ENCODE measurements at places on chromosomes 3 and 15.

DNA sequence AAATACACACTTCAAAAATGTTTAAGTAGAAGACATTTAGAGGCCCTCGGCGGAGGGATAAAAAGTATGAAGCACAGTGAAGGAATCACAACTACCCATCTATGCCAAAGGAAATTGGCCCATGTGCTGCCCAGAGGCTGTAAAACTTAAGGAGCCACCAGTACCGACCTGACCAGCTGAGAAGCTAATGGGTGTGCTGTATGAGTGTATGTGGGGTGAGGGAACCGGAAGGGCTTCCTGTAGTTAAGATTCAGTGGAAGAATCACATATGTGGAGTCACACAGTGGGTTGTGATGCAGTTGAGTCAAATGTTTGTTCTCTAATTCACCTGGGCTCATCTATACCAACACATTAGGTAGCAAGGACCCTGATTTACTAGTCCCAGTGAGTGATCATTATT lies 516.0 kb upstream of the IL12A start:
- DNase-seq, result no peak

- DNase-seq, result no peak
These were observed 229.5 kb upstream of the ROPN1 start for GRCh38 chr3:124221422-124221821.

GRCh38 chr15:88331291-88331690 lies 74.8 kb upstream of the NTRK3 start:
- peak; percentile 47 for DNase-seq

DNA sequence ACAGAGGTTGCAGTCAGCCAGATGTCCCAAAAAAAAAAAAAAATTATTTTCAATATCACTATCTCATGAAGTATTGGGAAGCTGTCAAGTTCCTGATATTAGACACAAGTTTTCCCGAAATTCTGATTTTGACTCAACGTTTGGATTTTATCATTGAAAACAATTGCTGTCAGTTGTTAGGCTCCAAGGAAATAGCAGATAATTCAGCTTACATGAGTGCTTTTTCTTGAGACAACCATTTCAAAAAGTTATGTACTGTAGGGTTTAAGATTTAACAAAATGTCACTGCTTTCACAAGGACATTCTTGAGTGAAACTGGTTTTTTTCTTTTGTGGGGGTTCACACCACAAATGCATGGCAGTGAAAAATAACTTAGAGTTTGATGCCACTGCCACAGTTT lies 9.3 kb upstream of the SETD5 start:
- no peak for DNase-seq

DNA sequence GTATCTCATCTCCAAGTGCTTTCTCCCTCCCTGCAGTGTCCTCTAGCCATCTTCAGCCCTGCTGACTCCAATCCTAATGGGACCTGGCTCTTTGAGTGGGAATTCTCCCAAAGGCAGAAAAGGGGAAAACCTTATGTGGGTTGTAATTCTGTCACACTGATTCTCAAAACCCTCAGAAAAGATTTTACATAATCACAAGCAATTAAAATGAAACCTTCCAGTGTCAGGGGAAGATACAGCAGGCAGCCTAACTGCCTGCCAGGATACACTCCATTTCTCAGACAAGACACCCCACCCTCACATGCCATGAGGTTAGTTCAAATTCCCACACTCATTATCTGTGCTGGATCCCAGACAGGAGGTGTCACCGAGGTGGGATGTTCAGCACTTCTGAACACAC lies 121.4 kb downstream of the RFTN1 start:
- no peak for DNase-seq

DNA sequence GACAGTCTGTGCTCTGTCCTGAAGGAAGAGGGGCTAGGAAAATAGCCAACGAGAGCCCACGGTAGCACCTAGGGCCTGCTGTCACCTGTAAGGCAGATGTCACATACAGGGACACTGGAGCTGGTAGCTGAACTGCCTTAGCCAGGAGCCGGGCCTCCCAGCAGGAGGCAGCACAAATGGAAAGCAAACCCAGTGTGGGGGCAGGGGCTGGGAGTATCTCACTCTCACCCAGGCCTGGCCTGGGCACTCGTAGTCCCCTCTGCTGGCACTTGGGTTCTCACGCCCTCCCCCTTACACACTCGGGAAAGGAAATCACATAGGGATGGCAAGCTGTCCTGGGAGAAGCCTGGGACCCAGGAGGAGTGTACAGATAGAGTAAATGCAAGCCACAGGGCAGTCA lies 173.1 kb upstream of the CHRNA7 start:
- no peak for DNase-seq

GRCh38 chr3:4776399-4776979 lies 202.7 kb upstream of the BHLHE40 start:
- DNase-seq, result no peak

DNA sequence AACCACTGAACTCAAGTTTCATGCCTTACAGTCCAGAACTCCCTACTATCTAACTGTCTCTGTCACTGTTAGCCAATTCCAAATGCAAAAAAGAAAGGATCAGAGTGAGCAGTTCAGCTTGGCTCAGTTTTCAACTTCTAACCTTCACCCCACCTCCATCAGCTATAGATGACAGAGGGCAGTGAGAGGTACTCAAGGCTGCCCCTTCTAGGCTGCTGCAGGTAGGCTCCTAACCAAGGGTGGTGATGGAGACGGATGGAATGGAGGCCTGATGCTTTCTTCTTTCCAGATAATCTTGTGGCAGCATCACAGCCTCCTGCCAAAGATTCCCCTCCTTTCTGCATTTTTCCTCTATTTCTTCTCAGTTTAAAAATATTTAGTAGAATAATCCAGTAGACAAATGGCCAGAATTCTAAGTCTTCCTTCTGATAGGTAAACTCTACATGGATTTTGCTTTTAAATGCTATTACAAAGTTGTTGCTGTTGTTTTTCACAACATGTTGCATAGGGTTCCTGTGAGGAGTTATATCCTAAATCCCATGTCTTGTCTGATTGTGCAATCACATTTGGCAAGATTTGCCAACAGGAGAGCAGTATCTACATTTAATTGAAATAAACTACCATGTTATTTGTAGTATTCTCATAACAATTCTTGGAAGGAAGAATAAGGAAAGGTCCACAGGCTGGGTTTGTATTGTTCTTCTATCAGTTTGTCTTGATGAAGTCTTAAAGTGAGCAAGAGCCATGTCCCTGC lies 301.6 kb upstream of the TRIM42 start:
- no peak for DNase-seq

DNA sequence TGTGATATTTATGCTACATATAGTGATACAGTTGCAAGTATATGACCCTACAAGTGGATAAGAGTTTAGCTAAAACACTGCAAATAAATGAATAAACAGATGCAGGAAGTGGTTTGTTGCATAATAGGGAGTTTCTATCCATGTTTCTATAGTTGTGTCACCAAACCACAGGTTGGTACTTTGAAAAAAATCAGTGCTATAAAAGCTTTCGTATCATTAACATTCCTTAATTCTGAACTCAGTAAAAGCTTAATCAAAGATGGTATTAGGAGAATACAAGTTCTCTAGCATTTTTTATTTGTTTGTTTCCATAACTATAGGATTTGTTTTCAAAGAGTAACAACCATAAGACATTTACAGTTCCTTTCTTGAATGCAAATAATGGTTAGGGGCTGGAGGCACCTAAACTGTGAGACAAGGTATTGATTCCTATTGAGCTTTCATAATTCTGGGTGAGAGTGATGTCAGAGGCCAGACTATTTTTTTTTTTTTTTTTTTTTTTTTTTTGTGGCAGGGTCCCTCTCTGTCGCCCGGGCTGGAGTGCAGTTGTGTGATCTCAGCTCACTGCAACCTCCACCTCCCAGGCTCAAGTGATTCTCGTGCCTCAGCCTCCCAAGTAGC lies 29.6 kb downstream of the CPOX start:
- DNase-seq, result no peak

DNA sequence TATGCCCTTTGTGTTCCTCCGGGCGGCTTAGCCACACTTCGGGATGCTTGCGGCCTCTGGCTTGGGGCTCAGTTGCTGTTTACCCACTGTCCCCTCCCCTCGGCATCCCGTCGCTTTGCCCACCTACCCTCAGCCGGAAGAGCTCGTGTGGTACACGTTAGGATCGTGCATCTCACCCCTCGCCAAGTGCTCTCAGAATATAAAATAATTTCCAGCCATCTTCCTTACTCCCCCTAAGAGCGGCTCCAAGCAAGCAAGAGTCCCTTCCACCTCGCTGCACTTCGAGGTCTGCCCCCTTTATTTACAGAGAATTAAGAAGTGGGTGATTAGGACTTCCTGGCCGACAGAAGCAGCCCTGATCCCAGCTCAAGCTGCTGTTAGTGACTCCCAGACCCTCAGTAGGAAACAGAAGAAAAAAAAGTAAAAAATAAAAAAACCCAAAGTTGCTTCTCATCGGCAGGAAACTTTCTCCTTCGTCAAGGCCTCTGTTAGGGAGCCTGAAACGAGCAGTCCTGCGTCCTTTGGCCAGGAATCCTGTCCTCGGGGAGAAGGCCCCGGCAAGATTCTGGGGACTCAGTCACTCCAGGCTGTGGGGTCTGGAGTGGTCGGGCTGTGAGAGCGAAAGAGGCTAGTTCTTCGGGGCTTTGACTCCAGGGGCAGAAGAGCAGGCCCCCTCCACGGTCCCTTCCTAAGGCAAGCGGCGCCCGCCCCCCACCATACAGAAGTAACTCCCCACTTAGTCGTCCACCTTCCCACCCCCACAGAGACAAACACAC lies 3.0 kb downstream of the MEIS2 start:
- DNase-seq, result no peak

DNA sequence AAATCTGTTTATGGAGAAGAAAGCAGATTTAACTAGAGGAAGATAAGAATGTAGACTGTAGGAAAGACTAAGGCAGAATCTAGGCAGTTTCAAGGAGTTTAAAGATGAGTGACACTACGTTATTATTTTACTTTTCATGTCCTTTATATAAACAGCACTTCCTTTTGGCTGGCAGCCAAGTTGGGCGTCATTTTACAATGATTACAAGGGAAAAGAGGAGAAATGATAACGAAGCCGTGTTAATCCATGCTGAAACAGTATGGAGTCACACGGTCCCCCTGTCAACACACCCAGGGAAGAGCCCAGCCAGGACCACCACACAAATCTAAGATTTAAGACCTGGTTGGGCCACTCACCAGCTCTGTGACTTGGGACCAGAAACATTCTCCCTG lies 83.7 kb upstream of the NEO1 start:
- no peak for DNase-seq

DNA sequence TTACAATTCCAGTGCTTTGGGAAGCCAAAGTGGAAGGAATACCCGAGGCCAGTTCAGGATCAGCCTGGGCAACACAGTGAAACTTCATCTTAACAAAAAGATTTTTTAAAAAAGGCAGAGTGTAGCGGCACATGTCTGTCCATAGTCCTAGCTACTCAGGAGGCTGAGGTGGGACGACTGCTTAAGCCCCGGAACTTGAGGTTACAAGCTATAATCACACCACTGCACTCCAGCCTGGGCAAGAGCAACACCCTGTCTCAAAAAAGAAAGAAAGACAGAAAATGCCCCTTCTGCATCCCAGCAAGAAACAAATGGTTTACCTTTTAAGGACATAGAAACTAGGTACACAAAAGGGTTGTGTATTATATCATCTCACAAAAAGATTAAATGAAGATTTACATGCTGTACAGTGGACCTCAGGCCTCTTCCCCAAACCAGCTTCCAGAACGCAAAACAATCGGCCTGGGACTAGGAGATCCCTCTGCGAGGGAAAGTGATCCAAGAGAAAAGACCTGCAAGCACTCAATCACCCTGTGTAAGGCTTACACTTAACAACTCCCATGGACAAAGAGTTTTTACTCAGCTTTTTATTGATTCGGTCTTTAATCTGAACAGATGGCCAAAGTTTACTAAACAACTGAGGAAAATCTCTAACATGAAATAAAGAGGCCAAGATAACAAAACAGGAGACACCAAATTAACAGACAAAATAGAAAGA lies 21.2 kb downstream of the TFDP2 start:
- DNase-seq, result no peak

GRCh38 chr3:46985588-46985987 lies 6.1 kb downstream of the NBEAL2 start:
- no peak for DNase-seq

DNA sequence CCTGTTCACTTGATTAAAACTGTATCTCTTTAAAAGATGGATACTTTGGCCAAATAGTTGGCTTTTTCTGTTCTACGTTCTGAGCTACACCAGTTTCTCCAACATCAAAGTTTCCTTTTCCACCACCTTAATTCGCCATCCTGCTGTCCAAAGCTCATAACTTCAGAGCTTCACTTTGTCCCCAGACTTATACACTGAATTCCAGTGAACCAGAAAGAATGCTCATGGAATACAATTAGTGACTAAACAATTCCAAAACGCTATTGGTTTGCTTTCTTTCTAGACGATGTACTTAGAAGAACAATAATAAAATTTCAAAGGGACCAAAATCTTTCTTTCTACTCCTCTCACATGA lies 23.2 kb downstream of the GPR15 start:
- no peak for DNase-seq

- DNase-seq, result no peak
These were observed 63.8 kb downstream of the LRRC49 start for GRCh38 chr15:70956201-70956995.

- no peak for DNase-seq
These were observed 72.2 kb upstream of the ARNT2 start for GRCh38 chr15:80331886-80332406.

GRCh38 chr15:69531665-69532027 lies 79.0 kb downstream of the RPLP1 start:
- no peak for DNase-seq

DNA sequence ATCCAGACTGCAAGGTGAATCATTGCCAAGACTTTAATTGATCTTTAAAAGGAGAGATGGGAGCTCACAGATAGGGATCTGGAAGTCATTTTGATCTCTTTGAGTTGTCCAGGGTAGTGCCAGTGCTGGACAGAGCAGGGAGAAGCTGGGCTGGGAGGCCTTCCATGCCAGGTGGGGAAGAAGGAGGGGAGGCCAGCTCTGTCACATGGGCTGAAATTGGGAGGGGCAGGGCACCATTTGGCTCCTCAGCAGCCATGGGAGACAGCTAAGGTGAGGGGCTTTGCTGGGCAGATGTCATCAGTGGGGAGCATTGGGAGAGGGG lies 23.4 kb downstream of the SMAD6 start:
- DNase-seq, result no peak

DNA sequence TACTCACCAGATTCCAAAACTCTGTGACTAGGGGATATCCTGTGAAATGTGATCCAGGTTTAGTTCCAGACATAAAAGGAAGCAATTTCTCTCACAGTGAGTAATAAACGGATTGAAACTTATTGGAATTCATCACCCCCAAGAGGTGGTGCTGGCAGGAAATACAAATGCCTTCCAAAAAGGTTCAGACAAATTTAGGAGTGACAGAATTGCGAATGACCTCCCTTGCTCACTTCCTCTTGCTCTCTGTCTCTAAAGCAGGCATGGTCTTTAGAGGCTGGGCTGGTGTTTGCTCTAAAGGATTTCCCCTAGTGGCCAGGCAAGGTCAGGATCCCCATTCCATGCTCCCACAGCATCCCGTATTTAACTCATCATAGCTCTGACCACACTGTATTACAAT lies 449.4 kb upstream of the PPP2R3A start:
- no peak for DNase-seq

Data from DMS 273 treated with DMSO at 0.1 percent for 48 hours (cell line).